ENCODE measurements at places on chromosomes 3 and 15. TPM values are rescaled to one million over a fixed set of nuclear protein-coding genes. Genes with fewer than 3 reads are reported as not detected.

DNA sequence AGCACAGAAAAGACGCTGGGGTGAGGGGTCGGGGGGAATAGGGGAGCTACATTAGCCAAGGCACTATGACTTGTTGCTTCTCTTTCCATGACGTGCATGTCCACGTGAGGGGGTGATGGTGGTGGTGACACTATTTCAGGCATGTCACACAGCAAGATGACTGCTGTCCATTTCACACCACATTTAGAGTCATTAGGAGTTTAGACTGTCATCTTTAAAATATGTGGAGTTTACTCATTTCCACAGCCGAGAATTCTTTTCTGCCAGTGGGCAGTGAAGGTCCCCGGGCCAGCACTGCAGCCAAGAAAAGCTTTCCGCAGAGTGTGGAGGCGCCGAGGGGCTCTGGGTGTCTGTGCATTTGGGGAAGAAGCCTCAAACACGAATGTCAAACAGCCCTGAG lies 954 bp upstream of the DGKG start:
- DNase-seq: no peak

The CIB2 gene
- total RNA-seq: 4.8 TPM

The CPLX3 gene
- not detected for total RNA-seq

The NEK10 gene
- total RNA-seq: 1.9 TPM

DNA sequence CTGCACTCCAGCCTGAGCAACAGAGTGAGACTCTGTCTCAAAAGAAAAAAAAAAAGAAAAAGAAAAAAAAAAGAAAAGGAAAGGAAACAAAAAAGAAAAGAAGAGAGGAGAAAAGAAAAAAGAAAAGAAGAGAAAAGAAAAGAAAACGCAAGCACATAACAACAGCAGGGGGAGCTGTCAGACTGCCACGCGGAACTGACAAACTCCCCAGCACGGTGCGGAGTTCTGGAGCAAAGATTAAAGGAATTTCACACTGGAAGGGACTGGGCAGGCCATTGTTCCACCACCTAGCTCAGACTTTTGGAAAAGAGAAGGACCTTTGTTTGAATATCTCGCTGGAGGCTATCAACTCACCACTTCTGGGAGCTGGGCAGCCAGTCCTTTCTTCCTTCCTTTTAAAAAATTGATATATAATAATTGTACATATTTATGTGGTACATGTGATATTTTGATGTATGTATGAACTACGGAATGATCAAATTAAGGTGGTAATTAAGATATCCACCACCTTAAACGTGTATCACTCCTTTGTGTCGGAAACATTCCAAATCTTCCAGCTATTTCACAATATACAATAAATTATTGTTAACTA lies 40.5 kb downstream of the DPPA2 start:
- DNase-seq: peak; percentile 39

DNA sequence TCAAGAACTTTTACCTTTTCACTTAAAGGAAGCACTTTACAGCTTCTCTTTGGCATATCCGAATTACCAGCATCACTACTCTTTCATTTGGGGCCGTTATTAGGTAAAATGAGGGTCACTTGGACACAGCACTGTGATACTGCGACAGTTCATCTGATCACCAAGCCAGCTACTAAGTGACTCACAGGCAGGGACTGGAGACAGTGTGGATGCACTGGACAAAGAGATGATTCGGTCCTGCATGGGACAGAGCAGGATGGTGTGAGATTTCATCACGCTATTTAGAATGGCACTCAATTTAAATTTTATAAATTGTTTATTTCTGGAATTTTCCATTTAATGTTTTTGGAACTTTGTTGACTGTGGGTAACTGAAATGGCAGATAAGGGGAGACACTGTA lies 166.9 kb upstream of the IL12A start:
- no peak for DNase-seq

The SLC22A13 gene
- total RNA-seq: 0.43 TPM

DNA sequence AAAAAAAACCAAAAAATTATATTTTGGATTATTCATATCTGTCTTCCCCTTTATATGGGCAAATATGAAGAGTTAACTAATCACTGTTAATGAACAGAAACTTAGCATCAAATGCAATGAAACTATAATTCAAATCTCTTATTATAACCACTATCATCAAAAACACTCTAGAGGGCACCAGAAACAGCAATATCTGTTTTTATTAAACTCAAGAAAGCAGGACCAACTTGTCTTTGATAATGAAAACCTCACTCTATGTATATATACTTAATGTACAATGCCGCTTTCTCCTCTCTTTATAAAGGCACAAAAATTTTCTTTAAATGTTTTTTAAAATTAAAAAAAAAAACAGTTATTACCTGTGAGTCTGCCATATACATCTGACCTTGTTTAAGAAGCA lies 92.7 kb downstream of the UACA start:
- DNase-seq: no peak

The TMEM212 gene
- total RNA-seq: not detected

The SCAMP5 gene
- total RNA-seq: 0.43 TPM

- DNase-seq: no peak
Measured at GRCh38 chr15:34365836-34366235, 1.2 kb downstream of the LPCAT4 start.

DNA sequence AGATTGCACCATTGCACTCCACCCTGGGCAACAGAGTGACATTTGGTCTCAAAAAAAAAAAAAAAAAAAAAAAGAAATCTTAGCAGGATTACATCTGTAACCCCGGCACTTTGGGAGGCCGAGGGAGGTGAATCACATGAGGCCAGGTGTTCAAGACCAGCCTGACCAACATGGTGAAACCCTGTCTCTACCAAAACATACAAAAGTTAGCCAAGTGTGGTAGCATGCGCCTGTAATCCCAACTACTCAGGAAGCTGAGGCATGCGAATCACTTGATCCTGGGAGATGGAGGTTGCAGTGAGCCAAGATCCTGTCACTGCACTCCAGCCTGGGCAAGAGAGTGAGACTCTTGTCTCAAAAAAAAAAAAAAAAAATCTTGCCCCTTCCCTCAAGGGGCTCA lies 40.4 kb downstream of the LIPC start:
- no peak for DNase-seq

The SAMMSON gene
- not detected for total RNA-seq

The GOLGA6L10 gene
- 2.9 TPM for total RNA-seq

DNA sequence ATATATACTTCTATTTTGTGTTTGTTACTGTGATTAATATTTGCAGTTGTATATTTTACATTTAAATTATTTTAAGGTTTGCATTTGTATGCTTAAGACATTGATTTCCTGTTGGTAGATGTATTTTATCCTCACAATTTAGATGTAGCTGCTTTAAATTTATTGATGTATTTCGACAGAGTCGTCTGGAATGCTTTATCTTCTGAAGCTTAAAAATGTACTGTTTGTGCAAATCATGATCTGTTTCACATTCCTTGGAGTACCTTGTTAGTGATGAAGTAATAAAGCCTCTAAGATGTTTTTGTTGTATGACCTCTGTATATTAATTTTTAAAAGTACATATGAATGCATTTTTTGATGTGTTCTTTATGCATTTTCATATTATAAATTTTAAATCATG lies 1.9 kb downstream of the CHD2 start:
- DNase-seq: peak; percentile 73

- no peak for DNase-seq
Measured at GRCh38 chr3:143383421-143383820, 263.9 kb downstream of the CHST2 start.

DNA sequence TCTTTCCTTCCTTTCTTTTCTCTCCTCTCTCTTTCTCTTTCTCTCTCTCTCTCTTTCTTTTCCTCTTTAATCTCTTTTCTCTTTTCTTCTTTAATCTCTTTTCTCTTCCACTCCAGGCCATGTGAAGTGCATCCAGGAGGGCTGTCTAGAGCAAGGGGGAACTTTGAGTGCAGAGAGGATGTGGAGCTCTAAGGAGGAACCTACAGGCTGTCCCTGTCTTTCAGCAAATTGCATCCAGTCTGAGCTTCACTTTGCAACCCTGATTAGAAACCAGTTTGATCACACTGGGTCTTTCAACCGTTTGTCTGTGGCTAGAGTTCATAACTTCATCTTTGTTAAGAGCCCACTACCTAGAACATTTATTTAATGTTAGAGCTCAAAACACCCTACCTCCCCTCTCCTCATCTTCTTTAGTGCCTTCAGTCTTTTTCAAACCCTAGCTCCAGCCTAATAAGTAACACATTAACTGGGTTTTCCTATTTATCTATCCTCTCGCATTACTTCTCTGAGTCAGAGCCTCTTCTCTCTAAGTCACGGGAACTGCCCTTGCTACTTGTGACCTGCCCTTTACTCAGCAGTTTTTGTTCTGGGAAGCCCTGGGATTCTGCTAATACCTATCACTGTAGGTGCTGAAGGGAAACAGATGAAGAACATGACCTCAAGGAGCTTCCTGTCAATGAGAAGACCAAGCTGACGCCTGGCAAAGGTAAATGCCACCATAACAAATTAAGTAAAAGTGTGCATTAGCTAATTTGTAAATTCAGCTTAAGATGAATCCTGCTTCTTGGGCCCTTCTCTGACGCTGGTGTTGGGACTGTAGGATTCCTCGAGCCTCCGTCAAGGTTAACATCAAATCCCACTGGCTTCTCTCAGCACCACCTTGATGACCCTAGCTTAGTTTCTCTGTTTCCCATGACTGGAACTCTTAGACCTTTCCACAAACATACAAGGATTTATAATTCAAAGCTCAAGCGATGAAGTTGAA lies at the start of gene GCNT3:
Gene GCNT3, plus strand, starts transcription at position 508 of the 985 bp plus-strand sequence. CDS start 6,456 bp downstream, outside the sequence.
- peak; percentile 41 for DNase-seq

GRCh38 chr3:189883113-189883753 lies 237.5 kb downstream of the P3H2 start:
- DNase-seq: no peak

The PSTPIP1 gene
- not detected for total RNA-seq

DNA sequence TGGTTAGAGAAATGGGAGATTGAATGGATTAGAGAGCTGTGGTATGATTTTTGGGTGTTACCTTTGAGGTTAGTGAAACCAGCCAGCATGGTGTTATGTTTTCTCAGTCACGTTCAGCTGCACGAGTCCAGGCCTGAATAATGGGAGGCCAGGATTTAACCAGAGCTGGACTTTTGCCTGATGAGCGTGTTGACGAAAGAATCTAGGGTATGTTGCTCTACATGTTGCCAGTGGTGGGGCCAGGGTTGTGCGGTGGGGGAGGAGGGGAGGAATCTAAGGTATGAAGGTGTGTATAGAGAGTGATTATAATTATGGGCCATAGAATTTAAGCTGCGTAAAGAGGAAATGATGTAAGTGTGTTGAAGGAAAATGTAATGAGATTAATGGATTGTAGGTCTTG lies 22.8 kb downstream of the MINDY2 start:
- no peak for DNase-seq

The PATL2 gene
- total RNA-seq: 0.97 TPM

- peak; percentile 87 for DNase-seq
Measured at GRCh38 chr3:37779289-37780152, 82.2 kb upstream of the CTDSPL start.

GRCh38 chr3:1138036-1138435 lies 45.2 kb downstream of the CNTN6 start:
- DNase-seq: no peak

The MFAP1 gene
- 15.8 TPM for total RNA-seq

GRCh38 chr3:194401346-194401745 lies 2.3 kb upstream of the GP5 start:
- DNase-seq: no peak

- peak; percentile 5 for DNase-seq
Measured at GRCh38 chr15:39075756-39076341, 505.0 kb upstream of the THBS1 start.

The CHST13 gene
- not detected for total RNA-seq

- DNase-seq: no peak
Measured at GRCh38 chr3:48233542-48233941, 7.4 kb upstream of the ZNF589 start.

DNA sequence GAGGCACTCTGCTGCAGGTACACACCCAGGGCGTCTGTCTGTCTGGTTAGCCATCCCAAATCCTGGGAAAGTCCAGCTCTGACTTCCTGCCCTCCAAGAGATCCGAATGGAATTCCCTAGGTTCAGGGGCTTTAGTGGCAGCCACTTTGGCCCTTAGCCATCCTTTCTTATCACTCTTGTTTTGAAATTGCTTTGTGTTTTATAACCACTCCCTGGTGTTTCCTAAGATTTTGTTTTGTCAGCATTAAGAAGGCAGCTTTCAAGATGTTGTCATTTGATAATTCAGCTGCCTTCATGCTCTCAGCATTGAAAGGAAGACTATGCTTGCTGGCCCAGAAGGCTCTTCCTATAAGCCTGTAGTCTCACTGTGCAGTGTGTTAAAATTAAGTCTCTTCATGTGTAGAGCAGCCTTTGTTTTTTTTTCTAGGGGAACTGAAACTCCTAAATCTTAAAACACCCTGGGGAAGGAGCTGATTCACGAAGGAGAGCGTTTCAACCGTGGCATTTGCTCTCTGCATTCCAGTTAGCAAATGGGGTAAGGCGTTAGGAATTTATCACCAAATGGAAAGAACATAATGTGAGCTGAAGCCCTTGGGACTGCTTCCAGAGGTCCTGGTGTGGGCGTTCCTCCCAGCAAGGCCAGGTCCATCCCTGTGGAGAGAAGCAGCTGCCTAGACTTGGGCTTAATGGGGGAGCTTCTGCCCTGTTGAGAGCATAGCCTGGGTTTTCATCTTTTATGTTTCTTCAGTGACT lies 14.2 kb upstream of the CLEC3B start:
- DNase-seq: peak; percentile 89

DNA sequence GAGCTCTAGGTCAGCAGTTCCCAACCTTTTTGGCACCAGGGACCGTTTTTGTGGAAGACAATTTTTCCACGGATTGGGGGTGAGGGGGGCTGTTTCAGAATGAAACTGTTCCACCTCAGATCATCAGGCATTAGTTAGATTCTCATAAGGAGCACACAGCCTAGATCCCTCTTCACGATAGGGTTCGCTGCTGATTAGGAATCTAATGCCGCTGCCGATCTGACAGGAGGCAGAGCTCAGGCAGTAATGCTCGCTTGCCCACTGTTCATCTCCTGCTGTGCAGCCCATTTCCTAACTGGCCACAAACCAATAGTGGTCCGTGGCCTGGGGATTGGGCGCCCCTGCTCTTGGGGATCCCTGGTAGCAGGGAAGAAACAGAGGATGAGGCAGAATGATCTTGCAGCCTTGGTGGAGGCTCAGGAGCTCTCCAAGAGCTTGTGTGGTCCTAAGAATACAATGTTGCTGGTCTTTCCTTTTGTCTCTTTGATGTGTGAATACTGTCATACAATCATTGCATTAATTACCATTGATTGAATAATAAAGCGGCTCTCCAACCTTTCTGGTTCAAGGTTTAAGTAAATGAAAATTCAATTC lies 183.2 kb downstream of the FNDC3B start:
- DNase-seq: no peak

DNA sequence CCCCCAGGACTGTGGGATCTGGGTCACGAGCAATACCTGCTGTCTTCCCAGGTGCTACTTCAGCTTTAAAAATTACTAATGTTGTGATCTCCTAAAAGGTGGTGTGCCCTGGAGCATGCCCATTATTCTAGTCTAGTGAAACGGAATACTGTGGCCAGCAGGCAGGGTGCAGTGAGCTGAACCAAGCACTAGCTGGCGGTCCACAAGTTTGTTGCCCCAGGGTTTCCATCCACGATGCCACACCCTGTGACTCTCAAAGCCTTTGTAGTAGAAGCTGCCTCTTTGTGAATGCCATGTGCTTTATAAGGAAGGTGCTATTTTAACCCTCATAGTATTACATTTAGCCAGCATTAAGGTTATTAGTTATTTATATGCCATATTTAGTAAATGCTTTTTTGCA lies 49.1 kb downstream of the PXYLP1 start:
- no peak for DNase-seq

The TLR9 gene
- total RNA-seq: not detected

The UBAP1L gene
- 2.3 TPM for total RNA-seq

The KIF7 gene
- 12.2 TPM for total RNA-seq

The MRAS gene
- total RNA-seq: 46.4 TPM

GRCh38 chr3:107953722-107954121 lies 137.1 kb downstream of the CD47 start:
- DNase-seq: no peak

GRCh38 chr3:187621881-187622280 lies 48.3 kb downstream of the SST start:
- DNase-seq: no peak

The CISH gene
- 0.86 TPM for total RNA-seq

Measured in fibroblast of villous mesenchyme (primary cell).